ENCODE measurements at places on chromosomes 2 and 18.
A peak's percentile ranks its signal among the peaks of the same experiment; 100 is the strongest.

DNA sequence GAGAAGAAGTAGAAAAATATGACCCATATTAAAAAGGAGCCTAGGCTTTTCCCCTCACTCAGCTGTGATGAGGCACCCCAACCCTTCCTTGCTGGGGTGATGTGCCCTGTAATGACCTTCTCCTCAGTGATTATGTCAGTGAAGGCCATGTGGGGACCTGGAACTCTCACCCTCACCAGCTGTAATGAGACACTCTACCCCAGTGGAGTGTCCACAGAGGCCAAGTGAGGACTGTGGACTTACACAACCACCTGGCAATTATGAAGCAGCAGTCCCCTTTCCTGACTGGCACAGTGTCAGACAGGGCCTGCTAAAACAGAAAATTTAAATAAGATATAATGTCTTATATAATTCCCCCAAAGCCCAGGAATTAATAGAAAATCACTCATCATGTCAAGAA is 54.2 kb downstream of the SEMA4F start:
- DNase-seq: no peak

DNA sequence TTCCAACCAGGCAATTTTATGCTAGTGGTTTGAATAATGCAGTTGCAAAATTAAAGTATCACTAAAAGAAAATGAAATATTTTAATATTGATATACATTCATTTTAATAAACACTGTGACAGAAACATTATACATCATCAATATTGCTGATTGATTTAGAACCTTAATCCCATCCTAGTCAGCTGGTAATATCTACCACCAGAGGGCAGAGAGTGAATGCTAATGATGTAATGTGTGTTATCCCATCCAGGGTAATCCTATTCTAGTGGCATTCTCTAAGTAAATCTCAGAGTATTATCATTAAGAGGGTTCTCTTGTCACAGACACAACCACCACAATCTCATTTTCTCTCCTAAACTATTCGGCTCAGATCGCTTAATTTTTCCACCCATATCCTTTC is 477.4 kb downstream of the CPS1 start:
- no peak for DNase-seq

DNA sequence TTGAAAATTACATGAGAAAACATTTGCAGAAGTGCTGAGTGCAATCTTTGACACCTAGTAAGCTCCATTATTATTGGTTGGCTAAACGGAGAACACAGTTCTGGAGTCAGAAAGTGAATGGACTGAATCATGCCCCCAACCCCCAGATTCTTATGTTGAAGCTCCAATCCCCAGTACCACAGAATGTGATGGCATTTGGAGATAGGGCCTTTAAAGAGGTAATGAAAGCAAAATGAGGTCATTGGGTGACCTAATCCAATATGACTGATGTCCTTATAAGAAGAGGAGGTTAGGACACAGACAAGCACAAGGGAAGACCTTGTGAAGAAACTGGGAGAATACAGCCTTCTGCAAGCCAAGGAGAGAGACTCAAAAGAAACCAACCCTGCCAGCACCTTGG is 200.9 kb upstream of the EPAS1 start:
- DNase-seq: no peak

DNA sequence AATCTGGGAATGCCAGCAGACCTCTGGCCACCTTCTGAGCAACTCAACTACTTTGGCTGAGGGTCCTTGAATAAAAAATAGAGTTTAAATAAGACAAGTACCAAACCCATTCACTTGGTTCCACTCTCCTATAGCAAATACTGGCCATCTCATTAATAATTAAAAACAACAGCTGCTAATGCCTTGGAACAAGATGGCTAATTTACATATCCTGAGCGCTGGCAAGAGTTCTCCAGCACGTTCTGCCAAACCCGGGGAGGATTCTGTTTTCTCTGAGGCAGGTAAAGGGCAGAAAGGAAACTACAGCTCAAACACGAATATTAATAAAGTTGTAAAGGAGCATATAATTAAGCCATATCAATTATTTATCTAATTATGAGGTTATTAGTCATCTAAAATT is 1123.7 kb downstream of the TDRD15 start:
- no peak for DNase-seq

DNA sequence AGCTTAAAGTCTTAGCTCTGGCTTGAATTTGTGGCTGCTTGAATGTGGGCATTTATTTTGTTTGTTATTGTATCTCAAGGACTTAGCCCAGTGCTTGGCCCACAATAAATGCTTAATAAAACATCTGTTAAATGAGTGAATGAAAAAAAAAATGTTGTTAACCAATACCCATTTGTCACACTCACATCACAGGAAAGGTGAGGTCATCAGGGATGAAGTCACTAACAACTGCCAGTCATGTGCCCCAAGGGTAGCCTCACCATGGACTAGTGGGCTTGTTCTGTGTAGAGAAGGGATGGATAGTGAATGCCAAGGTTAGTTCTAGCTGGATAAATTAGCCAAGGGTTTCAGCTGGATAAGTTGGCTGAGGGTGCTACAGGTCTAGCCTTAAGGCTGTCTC is 3.0 kb downstream of the NRBP1 start:
- DNase-seq: no peak

DNA sequence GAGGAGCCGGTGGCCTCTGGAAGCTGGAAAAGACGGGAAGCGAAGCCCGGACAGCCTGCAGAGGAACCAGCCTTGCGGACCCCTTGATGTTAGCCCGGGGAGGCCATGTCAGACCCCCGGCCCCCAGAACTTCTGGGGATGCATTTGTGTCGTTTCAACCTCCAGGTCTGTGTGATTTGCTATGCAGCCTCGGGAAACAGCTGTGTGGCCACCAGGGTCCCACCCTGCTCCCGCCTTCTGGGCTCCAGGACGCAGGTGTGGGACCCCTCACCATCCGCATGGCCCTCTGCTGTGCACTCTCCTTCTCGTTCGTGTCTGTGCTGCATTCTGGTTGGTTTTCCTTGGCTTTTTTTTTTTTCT is 13.3 kb downstream of the NEU4 start:
- DNase-seq: no peak

- DNase-seq: no peak
These were observed 37.1 kb upstream of the C2orf66 start for GRCh38 chr2:196846295-196846694.

- no peak for DNase-seq
These were observed 75.8 kb downstream of the DGKD start for GRCh38 chr2:233430081-233430480.

- no peak for DNase-seq
These were observed 12.1 kb downstream of the ANKRD23 start for GRCh38 chr2:96831679-96832078.

DNA sequence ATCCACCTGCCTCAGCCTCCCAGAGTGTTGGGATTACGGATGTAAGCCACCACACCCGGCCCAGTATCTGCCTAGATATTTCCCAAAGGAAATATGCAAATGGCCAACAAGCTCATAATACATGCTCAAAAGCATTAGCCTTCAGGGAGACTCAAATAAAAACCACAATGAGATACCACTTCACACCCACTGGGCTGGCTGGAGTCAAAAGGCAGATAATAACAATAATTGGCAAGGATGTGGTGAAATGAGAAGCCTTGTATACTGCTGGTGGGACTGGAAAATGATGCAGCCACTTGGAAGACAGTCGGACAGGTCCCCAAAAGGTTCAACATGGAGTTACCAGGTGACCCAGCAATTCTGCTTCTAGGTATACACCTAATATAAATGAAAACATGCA is 20.5 kb upstream of the ZNF516 start:
- no peak for DNase-seq

GRCh38 chr2:195674491-195675221 is 17.6 kb downstream of the SLC39A10 start:
- no peak for DNase-seq

- DNase-seq: no peak
These were observed 190.4 kb downstream of the MC4R start for GRCh38 chr18:60182223-60182622.

- DNase-seq: no peak
These were observed 153.8 kb upstream of the ZNF236 start for GRCh38 chr18:76668546-76668945.

DNA sequence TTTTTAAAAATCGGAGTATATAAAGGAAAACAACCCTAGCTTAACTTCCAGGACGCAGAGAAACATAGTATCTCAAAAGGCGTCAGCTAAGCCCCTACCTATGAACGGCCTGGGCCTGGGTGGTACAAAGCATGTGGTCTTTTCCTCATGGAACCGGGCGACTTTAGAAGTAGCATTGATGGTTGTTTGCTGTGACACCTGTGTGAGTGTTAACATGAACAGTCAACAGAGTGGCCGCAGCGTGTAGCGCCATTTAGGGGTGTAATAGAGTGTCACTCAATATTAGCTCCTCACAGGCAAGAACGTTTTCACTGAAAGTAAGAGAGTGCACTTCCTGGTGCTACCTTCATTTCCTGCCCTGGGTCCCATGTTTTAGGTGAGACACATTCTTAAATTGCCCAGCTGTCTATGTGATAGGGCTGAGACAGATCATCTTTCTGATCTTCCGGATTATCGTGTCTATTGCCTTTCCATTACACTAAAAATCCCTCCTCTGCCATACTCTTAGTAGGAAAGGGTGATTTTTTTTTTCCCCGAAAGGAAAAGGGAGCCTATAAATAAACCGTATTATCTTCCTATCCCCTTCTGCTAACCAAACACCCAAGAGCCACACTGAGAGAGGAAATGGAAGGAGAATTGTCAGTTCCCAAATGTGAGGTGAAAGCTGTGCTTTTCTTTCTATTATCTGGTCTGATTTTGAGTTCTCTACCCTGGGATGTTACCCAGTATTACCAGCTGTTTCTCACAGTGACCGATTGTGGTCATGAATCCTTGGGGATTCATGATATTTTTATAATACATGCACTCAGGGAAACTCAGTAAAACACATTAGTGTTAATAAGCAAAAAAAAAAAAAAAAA is 1.3 kb downstream of the GORASP2 start:
- peak; percentile 29 for DNase-seq

DNA sequence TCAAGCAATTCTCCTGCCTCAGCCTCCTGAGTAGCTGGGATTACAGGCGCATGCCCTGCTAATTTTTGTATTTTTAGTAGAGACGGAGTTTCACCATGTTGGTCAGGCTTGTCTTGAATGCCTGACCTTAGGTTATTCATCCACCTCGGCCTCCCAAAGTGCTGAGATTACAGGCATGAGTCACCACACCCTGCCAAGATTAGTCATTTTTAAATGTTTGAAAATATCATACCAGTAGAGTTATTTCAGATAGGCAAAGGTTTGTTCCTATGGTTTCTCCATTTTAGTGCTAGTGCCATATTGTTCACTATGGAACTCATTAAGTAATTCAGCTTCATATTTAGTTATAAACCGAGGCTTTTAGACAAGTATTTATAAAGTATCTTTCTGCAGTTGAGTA is 52.3 kb downstream of the HIBCH start:
- no peak for DNase-seq

GRCh38 chr18:5238371-5238976 is 41.4 kb upstream of the AKAIN1 start:
- DNase-seq: peak; percentile 22

DNA sequence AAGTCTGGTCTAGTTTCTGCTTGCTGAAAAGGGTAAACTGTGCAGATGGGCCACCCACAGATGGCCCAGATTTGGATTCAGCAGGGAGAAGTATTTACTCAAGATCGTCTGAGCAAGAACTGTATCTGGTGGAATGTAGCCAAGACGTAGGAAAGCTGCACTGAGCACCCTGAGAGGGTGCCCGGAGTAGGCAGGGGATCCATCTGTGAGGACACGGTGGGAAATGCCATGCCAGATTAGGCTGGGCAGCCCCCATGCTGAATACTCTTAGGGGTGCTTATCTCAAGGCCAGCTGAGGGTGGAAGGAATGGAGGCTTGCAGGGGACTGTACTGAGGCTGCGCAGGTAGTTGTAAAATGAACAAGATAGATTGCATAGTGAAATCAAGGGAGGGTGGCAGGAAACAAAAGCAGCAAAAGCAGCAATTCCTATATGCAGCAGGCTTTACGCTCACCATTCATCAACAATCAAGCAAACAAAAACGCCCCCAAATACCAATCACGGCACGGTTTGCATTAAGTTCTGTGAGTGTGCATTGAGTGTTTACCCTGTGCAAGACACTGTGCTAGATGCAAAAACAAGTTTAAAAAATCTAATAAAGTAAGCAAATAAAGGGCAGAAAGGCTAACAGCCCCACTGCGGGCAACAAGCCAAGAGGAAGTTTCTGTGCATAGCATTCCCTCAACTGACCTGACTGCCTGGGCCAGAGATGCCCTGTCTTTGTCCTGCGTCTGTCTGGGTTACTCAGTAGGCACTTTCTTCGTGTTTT is 32.2 kb upstream of the LPIN2 start:
- DNase-seq: no peak

GRCh38 chr2:70746094-70746974 is 21.7 kb downstream of the ADD2 start:
- no peak for DNase-seq

DNA sequence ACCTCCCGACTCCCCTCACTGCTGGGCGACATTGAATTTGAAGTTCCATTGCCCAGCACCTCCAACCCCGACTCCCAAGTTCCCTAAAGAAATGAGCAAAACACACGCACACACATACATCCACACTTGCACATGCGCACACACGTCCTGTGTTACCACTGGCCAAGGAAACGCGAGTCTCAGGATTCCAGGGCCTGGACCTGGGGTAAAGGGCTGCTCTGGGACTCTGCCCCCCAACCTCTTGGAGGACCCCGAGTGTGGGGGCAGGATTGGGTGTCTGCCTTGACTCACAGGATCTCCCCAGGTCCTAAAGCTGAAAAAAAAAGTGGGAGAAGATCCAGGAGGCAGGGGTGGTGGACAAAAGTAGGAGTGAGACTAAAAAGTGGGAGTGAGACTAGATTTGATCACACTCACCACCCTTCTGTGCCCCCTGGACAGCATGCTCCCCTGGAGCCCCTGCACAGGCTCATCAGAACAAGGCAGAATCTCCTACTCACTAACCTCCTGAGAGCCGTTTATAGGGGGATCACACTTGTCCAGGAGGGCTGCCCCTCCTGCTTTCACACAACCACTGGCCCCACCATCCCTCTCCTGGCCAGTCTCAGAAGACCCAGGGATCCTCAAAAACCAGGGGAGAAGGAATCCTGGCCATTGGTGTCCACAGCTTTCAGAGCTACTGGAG is 202.2 kb downstream of the TNS1 start:
- no peak for DNase-seq

- no peak for DNase-seq
These were observed 46.8 kb upstream of the GPC1 start for GRCh38 chr2:240388471-240389301.

DNA sequence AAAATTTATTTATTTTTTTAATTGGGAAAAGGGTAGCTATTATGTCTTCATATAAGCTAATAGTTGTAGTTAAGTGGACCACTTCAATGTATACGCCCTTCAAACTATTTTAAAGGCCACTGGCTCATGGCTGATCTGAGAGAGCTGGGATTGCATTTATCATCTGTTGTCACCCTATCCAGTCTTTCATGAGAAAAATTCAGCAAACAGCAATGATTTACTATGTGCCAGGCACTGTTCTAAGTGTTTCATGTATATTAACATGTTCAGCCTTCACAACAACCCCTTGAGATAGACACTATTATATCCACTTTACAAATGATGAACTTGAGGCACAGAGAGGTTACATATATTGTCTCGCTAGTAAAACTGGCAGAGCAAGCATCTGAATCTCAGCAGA is 66.1 kb upstream of the ZNF397 start:
- no peak for DNase-seq

GRCh38 chr2:191382801-191383200 is 137.6 kb downstream of the MYO1B start:
- DNase-seq: no peak

- DNase-seq: no peak
These were observed 73.1 kb downstream of the HDAC4 start for GRCh38 chr2:239327536-239328350.

GRCh38 chr2:112636605-112637288 is 9.0 kb upstream of the SLC20A1 start:
- no peak for DNase-seq

GRCh38 chr2:181104512-181105115 is 124.2 kb downstream of the UBE2E3 start:
- no peak for DNase-seq
